Cardiac muscle cell (in vitro differentiated cells and primary cell): ENCODE measurements at places on chromosomes 6 and 20. TPM values are rescaled to one million over a fixed set of nuclear protein-coding genes. Genes with fewer than 3 reads are reported as not detected.

RIN2 gene
- 33.8 and 42.4 TPM in 2 replicates for total RNA-seq

BTBD3 gene
- 30.1 and 33.2 TPM in 2 replicates for total RNA-seq

MROH8 gene
- 5.8 and 7.8 TPM in 2 replicates for total RNA-seq

NKX2-4 gene
- total RNA-seq, result not detected in 2 replicates

ZC2HC1B gene
- not detected in 2 replicates for total RNA-seq

PGC gene
- total RNA-seq, result not detected in 2 replicates

TMEM74B gene
- total RNA-seq, result 27.7 and 40.3 TPM in 2 replicates

CDSN gene
- total RNA-seq, result not detected in 2 replicates

XKR7 gene
- total RNA-seq, result 0.03 and 0.04 TPM in 2 replicates

MEA1 gene
- 98.8 and 125 TPM in 2 replicates for total RNA-seq

RUNX2 gene
- 0.92 and 1.9 TPM in 2 replicates for total RNA-seq

HS3ST5 gene
- total RNA-seq, result 2.2 and 2.4 TPM in 2 replicates

HLA-DQB1 gene
- 0.18 and 7.2 TPM in 2 replicates for total RNA-seq

BMP5 gene
- 112 and 123 TPM in 2 replicates for total RNA-seq

TSPO2 gene
- total RNA-seq, result not detected in 2 replicates

EFCAB8 gene
- not detected in 2 replicates for total RNA-seq

EMILIN3 gene
- 1.3 and 2.3 TPM in 2 replicates for total RNA-seq

CDH26 gene
- total RNA-seq, result 0.18 and 1.6 TPM in 2 replicates

PNLDC1 gene
- 0.09 TPM in 1 of 2 replicates, not detected in the other for total RNA-seq

LY6G6D gene
- total RNA-seq, result not detected in 2 replicates

DEFB115 gene
- total RNA-seq, result not detected in 2 replicates

GPLD1 gene
- 1.1 and 4.8 TPM in 2 replicates for total RNA-seq

IMPG1 gene
- total RNA-seq, result 0.71 and 0.74 TPM in 2 replicates

KHDC1L gene
- total RNA-seq, result not detected in 2 replicates

PEX7 gene
- total RNA-seq, result 13.4 and 13.7 TPM in 2 replicates

REM1 gene
- total RNA-seq, result not detected in 2 replicates
